ENCODE measurements at places on chromosomes 4 and X. TPM values are rescaled to one million over a fixed set of nuclear protein-coding genes. Genes with fewer than 3 reads are reported as not detected.
A peak's percentile ranks its signal among the peaks of the same experiment; 100 is the strongest.

The SMIM10 gene
- 0.88 TPM for total RNA-seq

DNA sequence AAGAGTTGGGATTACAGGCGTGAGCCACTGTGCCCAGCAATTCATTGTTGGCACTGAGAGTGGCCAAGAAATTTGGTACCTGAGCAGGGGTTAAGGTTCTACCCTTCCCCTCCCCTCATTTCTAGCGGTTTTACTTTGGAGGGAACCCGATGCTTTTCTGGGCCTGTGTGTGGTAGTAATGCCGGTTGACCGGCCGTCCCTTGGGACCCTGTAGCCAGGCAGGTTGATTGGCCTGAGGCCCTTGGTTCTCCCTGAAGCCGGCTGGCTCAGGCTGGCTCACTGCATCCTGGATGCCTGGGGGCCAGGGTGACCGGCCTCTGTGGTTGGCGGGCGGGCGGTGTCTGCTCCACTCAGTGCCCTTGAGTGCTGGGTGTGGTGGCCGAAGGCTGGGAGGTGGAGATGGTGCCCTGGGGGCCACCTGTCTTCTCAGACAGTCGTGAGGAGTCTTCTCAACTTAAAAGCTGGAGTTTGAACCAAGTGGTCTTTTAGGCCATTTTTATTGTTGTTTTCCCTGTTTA, 45.6 kb downstream of the RGS12 start:
- DNase-seq, result peak; percentile 44

- DNase-seq, result no peak
These were observed 409.4 kb downstream of the PCDH18 start for GRCh38 chr4:137122876-137123275.

DNA sequence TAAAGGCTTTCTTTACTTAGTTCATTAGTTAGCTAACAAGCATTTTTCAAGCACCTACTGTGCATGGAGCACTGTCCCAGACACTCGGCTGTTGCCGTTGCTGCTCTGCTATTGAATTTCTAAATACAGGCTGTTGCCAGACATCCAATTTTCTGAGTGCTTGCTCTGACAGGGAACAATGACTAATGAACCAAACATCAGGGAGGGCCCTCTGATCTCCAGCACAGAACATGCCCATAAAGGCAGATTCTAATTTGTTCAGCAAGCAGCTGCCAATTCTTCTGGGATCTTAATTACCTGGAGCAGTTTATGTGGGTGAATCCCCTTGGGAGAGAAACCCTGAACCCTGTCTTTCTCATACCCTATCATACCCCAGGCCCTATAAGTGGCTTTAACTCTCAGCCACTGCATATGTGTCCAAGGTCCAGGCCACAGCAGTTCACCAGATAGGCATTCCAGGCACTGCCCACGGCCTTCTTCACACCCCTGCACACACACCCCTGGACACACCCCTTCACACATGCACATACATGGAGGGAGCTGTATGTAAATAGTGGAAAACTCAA, 27.9 kb downstream of the TSC22D3 start:
- no peak for DNase-seq

GRCh38 chrX:151790481-151791160, 56.1 kb downstream of the CNGA2 start:
- DNase-seq, result no peak

The ASB9 gene
- total RNA-seq, result 0.33 TPM

DNA sequence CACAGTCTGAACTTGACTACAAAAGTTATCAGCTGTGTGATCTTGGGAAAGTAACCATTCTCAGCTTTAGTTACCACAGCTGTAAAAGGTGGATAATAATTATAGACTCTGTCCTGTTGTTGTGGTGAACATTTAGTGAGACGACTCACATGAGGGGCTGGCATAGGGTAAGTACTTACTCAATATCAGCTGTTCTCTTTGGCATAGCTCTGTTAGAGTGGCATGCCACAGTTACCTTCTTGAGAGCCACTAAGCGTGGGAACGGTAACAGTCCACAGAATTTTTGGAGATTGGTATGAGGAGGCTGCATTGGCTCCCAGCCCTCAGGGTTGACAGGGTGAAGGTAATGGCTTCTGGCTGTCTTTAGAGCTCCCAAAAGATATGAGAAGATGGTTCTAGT, 13.2 kb upstream of the HAND2 start:
- DNase-seq, result no peak

The CTAG1A gene
- not detected for total RNA-seq

GRCh38 chr4:10521424-10521823, 64.2 kb upstream of the ZNF518B start:
- DNase-seq, result no peak

- DNase-seq, result no peak
These were observed 103.6 kb downstream of the UCHL1 start for GRCh38 chr4:41360214-41360920.

DNA sequence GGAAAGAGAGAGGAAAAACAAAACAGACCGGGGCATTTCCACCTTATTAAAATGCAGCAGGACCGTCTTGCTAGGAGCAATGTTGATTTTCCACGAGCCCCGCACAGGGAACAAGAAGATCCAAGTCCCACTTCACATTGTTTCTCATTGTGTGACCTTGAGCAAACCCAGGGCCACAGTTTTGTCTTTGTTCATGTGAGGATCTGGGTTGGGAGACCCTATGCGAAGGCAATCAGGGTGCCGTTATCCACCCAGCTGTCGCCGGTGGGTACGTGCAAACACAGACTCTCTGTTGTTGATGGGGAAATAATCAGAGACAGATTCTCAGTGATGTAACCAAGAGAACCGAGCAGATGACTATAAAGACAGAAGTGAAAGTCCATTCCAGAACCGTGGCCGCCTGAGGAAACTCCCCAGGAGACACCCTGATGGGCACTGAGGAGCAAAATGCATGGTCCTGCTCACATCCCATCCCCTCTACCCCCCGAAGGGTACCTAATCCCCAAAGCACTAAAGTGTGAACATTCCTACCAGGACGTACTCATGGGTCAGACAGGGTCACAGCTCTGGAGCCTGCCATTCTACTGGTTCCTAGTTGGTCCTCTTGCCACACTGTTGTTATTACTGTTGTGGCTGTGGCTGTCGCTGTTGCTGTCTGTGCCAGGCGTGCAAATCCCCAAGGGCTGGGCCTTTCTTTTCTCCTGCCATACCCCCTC, 102.7 kb upstream of the RBPJ start:
- no peak for DNase-seq

GRCh38 chrX:2474280-2474962, 26.4 kb downstream of the DHRSX start:
- no peak for DNase-seq

DNA sequence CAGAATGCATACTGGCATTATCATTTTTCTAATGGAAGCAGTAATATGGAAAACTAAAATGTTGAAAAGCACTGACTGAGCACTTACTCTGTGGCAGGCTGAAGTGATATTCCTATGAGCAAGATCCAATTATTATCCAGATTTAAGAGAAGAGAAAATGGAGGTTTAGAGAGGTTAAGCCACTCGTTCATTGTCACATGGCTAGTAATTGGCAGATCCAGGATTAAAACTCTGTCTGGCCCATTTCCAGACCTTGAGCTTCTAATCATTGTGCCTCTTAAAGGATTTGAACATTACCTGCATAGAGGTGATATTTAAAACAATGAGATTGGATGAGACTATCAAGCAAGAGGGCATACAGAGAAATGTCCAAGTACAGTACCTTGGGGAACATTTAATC, 80.6 kb downstream of the MFAP3L start:
- DNase-seq, result no peak
